ENCODE measurements at places on chromosomes 13 and 19. TPM values are rescaled to one million over a fixed set of nuclear protein-coding genes. Genes with fewer than 3 reads are reported as not detected.
A peak's percentile ranks its signal among the peaks of the same experiment; 100 is the strongest.

Gene NLRP5
- polyA plus RNA-seq: not detected

Gene FPR3
- 0.21 TPM for polyA plus RNA-seq

Gene SPRY2
- 48.2 TPM for polyA plus RNA-seq

GRCh38 chr13:42327725-42328124 lies 55.8 kb downstream of the AKAP11 start:
- DNase-seq: no peak

Gene ONECUT3
- 0.04 TPM for polyA plus RNA-seq

GRCh38 chr19:49593233-49594113 lies 2.5 kb downstream of the PRR12 start:
- peak; percentile 93 for DNase-seq

Gene OVOL3
- polyA plus RNA-seq: 0.26 TPM

Gene ZNF112
- 12.1 TPM for polyA plus RNA-seq

DNA sequence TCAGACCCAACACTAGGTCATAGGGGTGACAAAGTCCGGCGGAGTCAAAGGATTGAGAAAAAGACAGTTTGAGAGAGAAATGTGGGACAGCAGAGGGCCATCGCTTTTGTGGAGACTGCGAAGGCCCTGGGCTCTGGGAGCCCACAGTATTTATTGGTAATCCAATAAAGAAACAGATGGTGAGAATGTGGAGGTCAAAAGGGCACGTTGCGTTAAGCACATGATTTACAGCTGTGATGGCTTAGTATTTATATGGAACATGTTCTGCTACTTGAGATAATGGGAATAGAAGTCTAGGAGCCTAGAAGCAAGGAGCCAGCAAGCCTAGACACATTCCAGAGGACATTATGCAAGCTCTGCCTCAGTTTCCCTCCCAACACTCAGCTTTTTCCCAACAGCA lies 2521.1 kb downstream of the PCDH9 start:
- no peak for DNase-seq

- DNase-seq: no peak
These were observed 29.3 kb downstream of the ZNF564 start for GRCh38 chr19:12521996-12522395.

DNA sequence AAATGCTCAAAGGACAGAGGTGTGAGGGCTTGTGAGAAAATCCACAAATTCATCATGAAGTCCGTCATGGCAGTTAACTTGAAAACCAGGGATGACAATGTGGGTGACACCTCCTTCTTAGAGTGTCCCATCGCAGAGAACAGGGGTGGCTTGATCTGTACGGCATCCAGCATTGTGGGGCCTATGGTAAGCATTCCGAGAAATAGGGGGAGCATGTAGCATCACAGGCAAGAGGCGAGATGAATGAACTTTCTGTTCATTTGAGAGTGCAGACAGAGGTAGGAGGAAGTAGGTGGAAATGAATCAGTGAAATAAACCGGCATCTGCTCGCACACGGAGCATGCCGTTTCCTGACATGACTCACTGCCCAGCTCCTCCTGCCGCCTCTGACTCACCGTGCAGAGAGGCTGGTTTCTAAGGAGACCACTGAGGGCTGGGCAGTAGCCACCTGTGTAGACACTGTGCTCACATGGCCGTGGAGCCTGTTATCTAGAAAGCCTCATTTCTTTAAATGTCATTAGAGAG lies 339.0 kb downstream of the RFC3 start:
- peak; percentile 44 for DNase-seq

DNA sequence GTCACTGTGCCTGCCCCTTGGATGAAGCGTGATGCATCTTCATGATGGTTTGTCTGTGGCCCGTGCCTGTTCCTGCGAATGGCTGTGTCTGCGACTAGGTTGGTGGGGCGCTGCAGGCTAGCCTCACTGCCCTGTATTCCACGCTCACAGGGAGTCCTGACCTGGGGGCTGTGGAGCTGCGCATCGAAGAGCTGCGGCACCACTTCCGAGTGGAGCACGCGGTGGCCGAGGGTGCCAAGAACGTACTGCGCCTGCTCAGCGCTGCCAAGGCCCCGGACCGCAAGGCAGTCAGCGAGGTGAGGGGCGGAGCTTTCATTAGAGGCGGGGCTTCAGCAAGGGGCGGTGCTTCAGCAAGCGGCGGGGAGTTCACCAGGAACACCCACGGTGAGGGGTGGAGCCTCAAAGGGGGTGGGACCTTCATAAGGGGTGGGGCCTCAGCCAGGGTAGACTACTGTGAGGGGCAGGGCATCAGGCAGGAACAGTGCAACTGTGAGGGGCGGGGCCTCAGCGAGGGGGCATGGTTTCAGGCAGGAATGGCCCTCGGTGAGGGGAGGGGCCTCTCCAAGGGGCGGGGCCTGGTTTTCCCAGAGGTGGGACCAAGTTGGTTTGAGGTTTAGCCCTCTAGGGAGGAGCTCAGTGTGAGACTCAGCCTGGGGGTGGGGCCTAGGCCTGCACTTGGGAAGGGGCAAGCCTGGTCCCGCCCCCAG lies 17.2 kb downstream of the PKN1 start:
- DNase-seq: no peak

DNA sequence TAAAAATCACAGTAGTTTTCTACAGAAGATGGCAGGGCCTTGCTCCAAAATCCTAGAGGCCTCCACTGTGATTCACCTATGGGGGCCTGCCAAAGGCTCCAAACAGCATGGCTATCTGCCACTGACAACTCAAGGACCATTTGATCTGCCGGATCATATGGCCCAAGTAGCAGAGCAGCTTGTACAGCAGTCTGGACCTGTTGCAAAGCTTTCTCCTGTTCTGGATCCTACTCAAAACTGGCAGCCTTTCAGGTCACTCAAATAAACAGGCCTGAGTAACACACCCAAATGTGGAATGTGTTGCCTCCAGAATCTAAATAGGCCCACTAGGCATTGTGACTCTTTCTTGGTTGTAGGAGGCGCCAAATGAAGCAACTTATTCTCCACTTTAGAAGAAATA lies 1049.3 kb downstream of the PCDH9 start:
- no peak for DNase-seq

Gene ETV2
- 2.7 TPM for polyA plus RNA-seq

DNA sequence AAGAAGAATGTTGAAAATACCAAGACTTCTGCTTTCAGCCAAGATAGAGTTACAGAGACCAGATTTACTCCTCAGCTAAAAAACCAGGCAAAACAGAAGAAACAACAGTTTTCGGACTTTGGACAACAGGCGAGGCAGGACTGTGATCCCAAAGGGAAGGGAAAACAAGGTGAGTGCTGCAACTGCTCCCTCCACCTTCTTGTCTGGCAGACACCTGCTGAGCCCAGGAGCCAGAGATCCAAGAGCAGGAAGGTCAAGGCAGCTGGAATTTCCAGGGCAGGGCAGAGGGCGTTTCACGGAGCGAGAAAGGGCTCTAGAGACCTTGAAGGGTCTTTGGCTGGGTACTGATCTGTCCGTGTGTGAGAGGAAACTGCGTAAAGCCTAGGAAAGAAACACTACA lies 32.9 kb upstream of the SLC7A9 start:
- no peak for DNase-seq

DNA sequence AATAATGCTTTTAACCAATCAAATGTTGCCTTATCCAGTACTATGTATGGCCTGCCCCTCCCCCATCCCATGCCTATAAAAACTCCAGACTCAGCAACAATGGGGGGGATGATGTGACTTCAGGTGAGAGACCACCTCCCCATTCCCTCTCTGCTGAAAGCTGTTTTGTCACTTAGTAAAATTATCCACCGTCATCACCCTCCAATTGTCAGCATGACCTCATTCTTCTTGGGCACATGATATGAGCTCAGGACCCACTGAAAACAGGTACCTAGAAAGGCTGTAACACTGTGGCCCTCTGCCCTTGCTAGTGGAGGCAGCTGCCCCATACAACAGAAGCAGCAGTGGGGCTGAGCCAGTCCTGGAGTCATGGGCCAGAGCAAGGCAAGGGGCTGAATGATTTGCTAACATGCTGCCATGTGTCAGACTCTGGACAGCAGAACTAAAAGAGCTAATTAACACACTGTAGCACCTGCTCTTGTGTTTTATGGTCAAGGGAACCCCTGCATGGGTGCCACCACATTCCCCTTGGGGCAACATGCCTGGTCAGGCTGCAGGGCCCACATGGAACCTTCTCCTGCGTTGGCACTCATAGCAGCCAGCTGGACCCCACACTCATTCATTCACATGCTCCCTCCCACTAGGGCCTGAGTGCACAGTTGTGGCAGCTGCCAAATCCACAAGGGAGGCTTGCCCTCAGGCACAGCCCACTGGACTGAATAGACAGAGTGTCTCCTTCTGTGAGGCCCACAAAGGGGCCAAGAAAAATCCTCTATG lies 722.2 kb upstream of the PCDH20 start:
- no peak for DNase-seq

- no peak for DNase-seq
These were observed 543.6 kb downstream of the RFC3 start for GRCh38 chr13:34361560-34361959.

DNA sequence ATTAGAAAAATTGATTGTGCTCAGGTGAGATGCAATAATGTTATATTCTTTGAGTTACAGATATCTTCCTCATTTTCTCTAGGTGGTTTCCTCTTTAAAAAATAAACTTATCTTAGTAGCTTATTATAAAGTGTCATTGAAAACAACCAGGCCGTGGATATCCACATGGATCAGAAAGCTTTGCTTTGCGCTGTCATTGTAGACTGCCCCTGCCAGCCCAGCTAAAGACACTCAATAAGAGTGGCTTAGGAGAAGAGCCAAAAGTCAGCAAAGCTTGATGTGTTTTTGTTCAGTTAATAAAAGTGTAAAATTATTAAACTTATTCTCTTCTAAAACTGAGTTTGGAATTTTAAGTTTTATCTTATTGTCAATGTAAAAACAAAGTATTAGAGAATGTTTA lies 34.4 kb downstream of the TPP2 start:
- no peak for DNase-seq

DNA sequence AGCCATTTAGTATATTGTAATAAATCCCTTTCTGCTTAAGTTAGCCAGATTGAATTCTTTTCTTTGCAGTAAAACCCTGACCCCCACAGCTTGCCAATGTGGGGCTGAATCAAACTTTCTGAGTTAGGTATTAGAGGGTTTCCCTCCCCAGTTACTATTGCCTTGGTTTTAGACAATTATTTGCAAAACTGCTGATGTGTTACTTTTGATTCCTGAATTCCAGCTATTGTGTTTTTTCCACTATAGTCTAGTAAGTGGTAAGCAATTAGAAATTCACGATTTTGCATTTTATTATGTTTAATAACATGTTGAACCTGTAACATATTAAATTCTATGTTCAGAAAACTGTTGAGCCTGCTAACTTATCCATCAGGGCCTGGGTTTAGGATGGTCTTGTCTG lies 391.5 kb downstream of the DLEU7 start:
- no peak for DNase-seq

GRCh38 chr19:49889687-49890348 lies 6.9 kb downstream of the IL4I1 start:
- DNase-seq: peak; percentile 74

- DNase-seq: no peak
These were observed 1357.8 kb upstream of the ATXN8OS start for GRCh38 chr13:68749796-68750195.

Gene HIPK4
- polyA plus RNA-seq: 0.19 TPM

- DNase-seq: no peak
These were observed 2304.4 kb downstream of the PCDH9 start for GRCh38 chr13:64925727-64926126.

Gene CAMSAP3
- polyA plus RNA-seq: 28.6 TPM

GRCh38 chr13:109480011-109480955 lies 306.1 kb downstream of the IRS2 start:
- no peak for DNase-seq

DNA sequence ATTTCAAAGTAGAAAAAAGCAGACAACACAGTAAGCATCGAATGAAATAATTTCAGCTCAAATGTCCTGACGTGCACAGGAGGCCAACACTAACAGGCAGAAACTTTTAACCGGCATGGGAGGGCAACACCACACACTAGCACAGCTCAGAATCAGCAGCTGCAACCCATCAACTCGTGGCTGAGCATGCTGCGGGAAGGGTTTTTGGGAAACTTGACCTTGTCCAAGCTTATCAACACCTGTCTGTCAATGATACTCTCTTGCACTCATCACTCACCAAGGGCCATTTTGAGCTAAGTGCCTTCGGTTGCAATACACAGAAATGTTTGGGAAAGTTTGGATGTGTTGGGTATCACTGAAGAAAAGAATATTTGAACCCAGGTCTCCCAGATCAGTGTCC lies 483.7 kb downstream of the TSHZ3 start:
- no peak for DNase-seq

DNA sequence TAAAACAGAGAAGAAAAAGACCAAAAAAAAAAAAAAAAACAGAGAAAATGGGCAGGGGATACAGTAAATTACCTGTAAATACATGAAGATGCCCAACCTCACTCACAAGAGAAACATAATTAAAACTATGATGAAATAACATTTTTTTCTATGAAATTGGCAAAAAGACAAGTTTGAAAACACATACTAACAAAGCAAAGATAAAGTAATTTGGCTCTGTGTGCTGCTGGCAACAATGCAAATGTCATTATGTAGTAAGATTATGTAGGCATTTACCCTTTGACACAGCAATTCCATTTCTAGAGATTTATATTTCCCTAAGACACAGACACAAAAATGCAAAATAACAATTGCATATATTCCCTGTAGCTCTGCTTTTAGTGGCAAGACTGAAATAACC lies 20.2 kb downstream of the ZC3H13 start:
- no peak for DNase-seq

All from renal pelvis (tissue), 12 donors.